ENCODE measurements at places on chromosomes 1 and 21.

DNA sequence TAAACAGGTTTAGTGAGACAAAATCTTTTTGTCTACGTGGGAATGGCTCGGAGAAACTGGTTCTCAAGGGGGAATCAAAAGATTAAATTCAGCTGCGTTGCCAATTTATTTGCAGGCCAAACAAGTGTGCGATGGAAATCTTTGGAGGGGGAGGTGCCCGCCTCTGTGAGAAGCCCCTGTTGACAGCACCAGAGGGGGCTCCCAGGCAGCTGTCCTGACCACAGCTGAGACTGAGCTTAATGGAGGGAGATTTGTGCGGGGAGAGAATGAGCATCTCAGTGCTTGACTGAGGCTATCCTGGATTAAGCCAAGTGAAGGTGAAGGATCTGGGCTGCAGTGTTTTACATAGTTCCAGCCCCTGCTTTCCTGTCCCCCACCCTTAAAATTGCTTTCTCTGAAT is 169.7 kb downstream of the ATG4C start:
- no peak for DNase-seq

DNA sequence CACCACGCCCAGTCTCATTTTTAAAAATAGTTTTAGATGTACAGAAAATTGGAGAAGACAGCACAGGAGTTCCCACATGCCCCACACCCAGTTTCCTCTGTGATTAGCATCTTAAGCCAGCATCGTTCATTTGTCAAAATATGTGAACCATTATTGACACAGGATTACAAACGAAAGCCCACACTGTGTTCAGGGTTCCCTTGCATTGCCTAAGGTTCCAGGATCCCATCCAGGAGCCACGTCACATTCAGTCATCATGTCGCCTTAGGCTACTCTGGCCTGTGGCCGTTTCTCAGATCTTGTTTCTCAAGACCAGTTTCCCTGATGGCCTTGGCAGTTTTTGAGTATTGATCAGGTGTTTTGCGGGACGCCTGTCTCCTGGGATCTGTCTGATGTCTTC is 34.7 kb upstream of the TNFRSF1B start:
- DNase-seq: no peak

DNA sequence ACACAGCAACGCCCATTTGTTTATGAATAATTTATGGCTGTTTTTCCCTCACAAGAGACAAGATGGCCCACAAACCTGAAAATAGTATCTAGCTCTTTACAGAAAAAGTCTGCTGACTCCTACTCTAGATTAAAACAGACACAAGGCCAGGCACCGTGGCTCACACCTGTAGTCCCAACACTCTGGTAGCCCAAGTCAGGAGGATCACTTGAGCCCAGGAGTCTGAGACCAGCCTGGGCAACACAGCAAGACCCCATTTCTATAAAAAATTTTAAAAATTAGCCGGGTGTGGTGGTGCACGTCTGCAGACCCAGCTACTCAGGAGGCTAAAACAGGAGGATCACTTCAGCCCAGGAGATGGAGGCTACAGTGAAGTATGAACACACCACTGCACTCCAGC is 34.6 kb downstream of the LUZP1 start:
- no peak for DNase-seq

DNA sequence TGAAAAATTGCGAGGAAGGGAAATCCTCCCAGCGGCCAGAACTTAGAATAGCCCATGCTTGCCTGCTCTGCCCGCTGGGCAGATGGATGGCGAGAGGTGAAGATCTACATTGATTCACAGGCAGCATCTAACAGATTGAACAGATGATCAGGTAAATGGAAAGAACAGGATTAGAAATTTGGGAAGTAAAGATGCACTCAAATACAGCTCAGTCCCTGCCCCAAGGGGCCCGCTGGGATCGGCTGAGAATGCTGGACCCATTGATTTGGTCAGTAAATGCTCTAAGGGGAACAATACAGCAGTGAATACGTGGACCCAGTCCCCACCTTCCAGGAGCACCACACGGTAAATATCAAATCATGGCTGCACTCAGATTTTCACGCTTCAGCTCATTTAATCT is 248.2 kb downstream of the MATN1 start:
- no peak for DNase-seq

DNA sequence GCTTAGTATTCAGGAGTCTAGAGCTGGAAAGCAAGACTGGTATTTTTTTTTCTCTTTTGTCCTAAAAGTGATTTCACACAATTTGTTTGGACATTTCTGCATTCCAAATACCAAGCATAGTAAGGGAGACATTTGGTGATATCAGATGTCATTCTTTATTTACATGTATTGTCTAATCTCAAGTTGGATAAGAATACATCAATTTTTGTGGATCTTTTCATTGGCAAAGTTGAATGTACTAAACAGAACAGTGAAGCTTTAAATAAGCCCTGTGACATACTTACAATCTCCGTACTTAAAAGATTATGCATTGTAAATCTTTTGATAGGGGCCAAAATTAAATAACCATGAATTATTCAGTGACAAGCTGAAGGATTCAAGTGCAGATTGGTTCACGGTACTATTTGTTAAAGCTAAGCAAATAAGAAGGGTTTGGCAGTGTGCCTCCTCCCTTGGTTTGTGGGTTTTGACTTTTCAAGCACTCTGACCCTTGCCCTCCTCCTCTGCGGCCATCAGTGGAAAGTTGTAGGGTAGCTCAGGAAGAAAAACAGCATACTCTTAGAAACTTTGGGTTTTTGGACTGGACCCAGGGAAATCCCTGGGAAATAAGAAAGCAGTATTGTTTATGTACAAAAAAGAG is 663.7 kb downstream of the ADGRL2 start:
- DNase-seq: no peak

DNA sequence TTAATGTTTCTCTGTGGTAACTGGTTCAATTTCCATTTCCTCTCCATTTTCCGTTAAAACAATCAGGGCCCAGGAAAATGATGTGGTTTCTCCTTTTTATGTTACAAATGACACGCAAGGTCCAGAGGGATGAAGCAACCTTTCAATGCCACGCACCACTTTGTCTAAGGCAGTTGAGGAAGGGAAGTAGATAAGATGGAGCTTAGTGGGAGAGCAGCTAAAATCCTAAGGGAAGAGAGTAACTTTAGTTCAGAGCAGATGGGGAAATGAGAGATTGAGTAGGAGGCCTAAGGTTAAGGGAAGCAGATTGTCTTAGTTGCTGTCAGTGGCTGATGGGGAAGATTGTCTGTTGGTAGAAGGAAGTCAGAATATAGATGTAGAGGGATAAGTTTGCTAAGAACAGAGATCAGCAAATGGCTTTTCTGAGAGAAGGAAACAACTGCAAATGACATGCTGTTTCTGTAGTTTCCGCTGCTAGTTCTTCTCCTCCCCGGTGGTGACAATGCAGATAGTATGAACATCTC is 660 bp downstream of the CD1C start:
- no peak for DNase-seq

DNA sequence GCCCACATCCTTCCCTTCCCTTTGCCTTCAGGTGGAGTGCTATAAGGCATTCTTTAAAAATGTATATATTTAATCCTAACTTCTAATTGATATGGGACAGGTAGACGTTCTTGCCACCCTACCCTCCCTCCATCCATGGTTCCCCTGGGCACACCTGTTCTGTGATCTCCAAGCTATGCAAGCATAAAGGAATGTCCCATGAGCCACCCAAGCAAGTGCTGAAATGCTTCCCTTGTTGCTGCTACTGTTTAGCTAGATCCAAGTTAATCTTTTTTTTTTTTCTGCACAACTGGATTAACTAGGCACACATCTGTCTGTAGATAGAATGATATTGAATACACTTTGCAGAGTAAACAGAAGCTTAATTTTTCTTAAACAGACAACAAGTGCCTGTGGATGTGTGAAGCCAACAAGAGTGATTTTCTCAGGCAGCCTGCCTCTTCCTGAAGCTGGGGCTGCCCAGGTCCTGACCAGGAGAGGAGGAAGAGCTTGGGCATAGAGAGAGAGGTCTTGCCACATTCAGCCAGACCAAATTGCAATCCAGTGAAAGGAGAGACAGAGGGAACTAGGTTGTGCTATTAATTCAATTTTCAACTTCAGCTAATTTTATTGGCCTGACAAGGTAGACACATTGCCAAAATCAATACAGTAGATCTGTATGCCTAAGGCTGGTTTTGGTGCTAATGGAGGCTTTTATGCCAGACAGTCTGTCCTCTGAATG is 28.2 kb upstream of the ATP1B1 start:
- no peak for DNase-seq

DNA sequence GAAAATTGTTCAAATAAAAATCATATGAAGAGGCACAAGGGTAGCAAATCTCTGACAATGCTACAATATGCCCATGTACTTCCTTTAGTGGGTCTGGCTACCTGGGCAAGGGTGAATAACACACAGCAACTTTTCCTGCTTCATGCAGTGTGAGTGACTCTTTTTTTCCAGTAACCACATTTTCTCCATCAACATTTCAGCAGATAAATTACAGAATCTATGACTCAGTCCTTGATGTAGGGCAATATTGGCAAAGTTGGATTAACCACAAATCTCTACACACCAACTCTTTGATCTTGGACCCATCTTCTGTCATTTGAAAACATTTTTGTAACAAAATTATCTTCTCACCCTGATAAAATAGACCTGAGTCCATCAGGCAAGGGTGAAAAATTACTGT is 31.7 kb downstream of the ERICH3 start:
- no peak for DNase-seq

GRCh38 chr1:41670217-41670957 is 185.9 kb upstream of the EDN2 start:
- DNase-seq: peak; percentile 47

- no peak for DNase-seq
These were observed 57.8 kb upstream of the FASLG start for GRCh38 chr1:172601046-172601630.

DNA sequence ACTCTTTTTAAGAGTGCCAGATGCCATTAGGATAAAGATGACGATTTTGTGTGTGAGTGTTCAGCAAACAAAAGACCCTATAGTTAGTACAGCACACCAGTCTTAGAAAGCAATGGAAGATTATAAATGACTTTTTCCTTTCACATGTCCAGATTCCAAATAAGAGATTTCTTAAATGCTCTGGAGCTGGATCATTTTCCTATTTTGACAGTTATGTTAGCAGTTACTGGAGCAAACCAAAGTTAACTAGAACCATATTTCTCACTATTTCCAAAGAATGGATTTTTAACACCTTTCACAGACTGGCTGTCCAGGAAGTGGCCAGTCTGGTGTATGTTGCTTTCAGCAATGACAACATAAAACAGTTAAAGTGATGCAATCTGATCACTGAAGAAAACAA is 905.8 kb upstream of the ADGRL2 start:
- no peak for DNase-seq

DNA sequence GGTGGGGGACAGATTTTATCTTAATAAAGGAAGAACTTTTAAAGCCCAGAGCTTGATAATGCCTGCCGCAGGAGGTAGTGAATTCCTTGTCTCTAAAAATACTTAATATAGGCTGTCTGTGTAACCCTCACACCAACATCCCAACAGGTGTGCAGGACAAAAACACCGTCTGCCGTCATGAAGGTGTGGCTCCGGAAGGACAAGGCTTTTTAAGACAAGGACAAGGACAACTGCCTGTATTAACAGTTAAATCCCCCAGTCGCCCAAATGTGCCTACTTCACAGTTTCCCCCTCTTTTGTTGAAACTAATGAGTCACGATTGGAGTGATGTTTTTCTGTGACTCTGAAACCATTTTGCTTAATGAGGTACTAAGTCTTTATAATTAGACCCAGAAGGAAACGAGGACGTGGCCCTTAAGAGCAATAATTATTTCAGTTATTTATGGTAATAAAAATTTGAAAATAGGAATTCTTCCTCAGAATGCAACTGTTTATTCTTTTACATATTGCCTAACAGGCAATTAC is 27.3 kb upstream of the SPATA6 start:
- no peak for DNase-seq

- DNase-seq: no peak
These were observed 91.5 kb downstream of the SPATA46 start for GRCh38 chr1:162285149-162285561.

DNA sequence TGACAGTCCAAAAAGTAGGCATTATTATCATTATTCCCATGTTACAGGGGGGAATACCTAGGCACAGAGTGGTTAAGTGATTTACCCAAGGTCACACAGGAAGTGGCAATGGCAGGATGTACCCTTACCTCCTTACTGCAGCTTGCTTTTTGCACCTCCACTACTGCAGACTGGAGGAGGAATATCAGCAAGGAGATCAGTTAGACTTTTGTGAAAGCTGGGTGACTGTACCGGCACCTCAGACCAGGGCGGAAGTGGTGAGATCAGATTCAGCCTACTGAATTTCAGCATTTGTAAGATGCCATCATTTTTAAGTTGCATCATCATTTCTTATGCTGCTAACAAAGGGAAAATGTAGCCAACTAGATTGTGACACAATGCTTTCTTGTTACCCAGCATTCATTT is 4.5 kb downstream of the ADARB1 start:
- peak; percentile 82 for DNase-seq

- no peak for DNase-seq
These were observed 127.5 kb upstream of the RGS1 start for GRCh38 chr1:192448026-192448578.

GRCh38 chr1:27795601-27796000 is 22.6 kb downstream of the STX12 start:
- no peak for DNase-seq

DNA sequence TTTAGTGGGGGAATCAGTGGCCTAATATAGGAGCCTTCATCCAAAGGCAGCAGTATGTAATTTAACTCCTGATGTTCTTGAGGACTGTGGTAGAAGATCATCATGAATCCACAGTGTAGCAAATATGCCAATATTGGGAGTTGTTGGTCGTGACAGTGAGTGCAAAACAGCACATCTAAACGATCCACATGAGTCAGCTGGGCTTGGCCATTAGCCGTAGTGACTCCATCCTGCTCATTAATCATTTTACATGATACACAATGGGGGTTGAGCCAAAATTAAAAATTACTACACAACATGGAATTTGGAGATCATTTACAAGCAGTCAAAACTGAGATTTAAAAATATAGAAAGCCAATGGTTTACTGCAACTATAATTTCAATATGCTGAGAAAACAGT is 653.9 kb upstream of the CAMK1G start:
- DNase-seq: no peak

DNA sequence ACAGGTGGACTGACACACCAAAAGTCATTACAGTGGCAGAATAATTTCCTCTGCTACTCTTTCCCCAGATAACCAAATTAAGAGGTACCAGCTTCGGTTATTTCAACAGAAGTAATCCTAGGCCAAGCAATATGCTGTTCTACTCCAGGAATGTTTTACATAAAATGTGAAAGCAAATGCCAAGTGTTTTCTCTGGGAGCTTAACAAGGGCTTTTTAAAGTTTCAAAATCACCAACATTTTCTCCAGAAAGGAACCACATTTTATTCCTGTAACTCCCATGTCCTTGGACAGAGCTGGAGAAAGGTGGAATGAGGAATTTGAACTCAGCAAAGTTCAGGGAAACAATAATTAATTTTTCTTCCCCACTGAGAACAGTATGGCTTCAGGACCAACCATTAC is 27.2 kb downstream of the CNN3 start:
- no peak for DNase-seq

GRCh38 chr1:91872559-91873081 is 13.3 kb downstream of the TGFBR3 start:
- DNase-seq: peak; percentile 20

DNA sequence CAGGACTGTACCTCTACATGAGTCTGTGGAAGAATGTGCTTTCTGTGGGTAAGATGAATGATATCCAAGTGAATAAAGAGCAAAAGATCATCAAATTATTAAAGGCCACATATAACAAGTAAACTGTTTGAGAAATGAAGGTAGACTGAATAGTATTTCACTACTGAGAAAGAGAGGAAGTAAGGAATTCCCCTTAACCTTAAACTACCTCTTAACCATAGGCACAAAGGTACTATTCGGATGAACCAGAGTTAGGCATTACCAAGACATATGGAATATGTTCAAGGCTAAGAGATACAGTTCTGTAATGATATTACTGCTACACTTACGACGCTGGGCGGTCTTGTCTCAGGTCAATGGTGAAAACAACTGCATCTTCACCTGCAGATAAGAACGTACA is 25.5 kb downstream of the DCAF8 start:
- DNase-seq: no peak
